Small intestine (tissue), 16 donors: ENCODE measurements at places on chromosomes 4 and X.
A peak's percentile ranks its signal among the peaks of the same experiment; 100 is the strongest.

DNA sequence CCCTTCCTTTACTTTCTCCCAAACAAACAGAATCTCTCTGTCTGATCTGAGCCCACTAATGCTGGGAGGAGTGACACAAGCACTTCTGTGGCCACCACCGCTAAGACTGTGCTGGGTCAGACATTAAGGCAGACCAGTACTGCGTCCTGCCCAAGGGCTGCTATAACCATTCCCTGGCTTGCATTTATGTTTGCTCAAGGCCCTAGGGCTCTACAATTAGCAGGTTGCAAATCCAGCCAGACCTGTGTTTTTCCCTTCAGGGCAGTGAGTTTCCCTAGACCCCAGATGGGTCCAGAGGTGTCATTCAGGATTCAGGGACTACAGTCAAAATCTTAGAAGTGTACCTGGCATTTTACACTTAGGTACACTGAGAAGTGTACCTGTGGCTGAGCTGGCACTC, 89.7 kb downstream of the SPANXN4 start:
- DNase-seq: no peak

DNA sequence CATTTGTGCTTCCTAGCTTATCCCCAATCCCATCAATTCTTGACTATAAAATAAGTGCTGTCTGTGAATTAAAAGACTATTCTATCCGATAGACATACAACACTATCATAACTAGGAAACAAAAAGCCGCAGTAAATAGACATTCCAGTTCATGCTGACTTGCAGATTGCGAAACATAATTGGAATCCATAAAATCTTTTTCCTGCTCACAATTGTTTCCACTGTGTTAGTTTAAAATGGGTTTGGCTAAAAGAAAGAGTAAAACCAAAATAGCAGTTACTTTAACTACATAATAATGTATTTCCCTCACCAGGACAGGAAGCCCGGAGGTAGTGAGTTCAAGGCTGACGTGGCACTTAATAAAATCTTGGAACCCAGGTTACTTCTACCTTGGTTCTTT, 17.2 kb downstream of the SMIM31 start:
- no peak for DNase-seq

DNA sequence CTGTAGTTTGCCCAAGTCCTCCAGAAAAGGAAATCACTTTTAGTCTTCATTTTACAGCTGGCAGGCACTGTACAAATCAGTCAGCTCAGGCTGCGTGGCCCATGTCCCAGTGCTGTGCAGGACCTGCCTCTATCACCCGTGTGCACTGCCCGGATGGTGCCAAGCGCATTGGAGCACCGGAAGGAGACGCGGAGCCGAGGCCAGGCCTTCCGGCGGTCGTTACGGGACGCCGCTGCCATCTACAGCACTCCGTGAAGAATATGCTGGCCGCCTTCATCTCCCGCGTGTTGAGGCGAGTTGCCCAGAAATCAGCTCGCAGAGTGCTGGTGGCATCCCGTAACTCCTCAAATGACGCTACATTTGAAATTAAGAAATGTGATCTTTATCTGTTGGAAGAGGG, at the start of gene PDHA2:
Gene PDHA2 (plus strand): TSS at position 203 of the 400 bp plus-strand sequence. CDS start 58 bp downstream, at position 261.
- no peak for DNase-seq

DNA sequence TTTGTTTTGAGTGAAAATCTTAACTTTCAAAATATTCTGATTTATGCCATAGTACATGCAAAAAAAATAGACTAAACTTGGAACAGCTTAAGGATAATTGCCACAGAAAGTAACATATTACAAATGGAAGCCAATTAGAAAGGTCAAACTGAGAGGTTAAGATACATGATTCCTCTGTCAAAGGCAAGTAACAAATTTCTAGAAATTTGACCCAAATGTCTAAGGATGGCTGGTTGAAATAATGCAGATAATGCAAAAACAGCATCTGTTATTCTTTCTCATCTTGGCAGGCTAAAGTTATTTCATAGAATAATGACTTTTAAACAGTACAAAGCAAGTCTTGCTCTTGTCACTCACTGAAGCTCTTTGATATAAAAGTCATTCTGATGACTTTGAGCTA, 10.5 kb downstream of the FGF5 start:
- DNase-seq: no peak

GRCh38 chrX:15676886-15677285, 12.3 kb upstream of the CLTRN start:
- no peak for DNase-seq

GRCh38 chr4:18533262-18533775, 511.8 kb upstream of the LCORL start:
- no peak for DNase-seq

DNA sequence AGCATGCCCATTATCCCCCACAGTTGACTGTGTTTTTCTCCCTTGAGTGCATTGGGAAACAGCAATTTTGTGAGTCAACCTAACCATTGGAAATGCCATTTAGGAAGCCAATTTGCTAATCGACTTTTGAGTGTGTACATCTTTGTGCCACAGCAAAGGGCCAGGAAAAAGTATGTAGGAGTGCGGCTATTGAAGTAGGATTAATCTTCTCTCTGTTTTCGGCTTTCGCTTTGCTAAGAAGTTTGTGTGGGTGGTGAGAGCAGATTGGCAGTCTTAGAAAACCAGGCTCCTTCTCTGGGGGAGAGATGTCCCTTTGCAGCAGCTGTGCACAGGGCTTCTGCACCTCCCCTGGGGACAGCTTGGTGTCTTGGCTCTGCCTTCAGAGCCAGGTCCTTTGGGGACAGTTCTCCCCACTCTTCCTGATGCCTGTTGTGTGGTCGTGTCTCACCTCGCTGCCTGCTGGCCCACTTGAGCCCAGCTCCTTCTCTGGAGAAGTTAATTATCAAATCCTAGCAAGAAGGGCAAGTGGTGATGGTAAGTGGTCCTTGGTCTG, 74.5 kb downstream of the GEMIN8 start:
- no peak for DNase-seq

GRCh38 chrX:102658556-102658955, 7.3 kb downstream of the GPRASP1 start:
- peak; percentile 55 for DNase-seq

- no peak for DNase-seq
Measured at GRCh38 chr4:16106956-16107355, 23.1 kb upstream of the PROM1 start.

- DNase-seq: no peak
Measured at GRCh38 chr4:22508376-22508775, 7.5 kb downstream of the ADGRA3 start.

DNA sequence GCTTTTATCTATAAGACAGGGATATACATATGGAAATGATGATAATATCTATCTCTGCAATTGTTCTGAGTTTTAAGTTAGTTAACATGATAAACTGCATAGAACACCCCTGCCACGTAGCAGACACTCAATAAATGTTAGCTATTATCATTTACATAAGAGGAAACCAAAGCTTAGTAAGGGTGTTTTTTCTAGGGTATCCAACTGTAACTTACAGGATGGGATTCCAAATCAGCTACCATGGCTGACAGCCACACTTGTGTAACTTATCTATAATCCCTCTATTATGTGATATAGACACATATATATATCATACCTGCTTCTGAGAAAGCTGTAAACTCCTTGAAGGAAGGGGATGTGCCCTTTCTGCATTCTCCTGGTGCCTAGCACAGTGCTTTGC, 1.1 kb upstream of the SPARCL1 start:
- DNase-seq: no peak

DNA sequence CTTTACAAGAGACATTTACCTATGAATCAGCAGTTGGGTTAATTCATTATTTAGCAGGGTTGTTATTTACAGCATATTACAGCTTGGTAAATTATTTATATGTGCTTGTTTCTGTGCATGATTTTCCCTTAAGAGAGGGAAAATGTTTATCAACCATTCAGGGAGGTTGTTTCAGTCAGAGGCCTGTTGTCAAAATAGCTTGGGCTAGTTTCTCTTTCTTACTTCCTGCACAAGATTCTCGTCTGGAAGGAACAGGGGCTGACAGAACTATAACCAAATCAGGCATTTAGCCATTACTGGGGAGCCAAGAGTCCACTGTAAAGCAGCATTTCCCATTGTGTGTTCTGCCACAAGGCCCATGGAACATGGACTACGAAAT, 135.8 kb downstream of the HS6ST2 start:
- peak; percentile 12 for DNase-seq

DNA sequence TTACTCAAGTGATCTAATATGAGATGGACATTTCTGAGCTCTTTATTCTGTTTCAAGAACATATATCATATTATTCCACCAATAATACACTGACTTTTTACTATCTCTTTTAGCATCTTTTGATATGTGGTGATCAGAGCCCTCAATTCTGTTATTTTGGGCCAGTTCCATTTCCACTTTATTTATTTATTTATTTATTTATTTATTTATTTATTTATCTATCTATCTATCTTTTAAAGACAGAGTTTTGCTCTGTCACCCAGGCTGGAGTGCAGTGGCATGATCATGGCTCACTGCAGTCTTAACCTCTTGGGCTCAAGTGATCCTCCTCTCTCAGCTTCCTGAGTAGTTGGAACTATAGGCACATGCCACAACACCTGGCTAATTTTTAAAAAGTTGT, 57.4 kb upstream of the GRID2 start:
- no peak for DNase-seq

GRCh38 chr4:10048941-10049697, 27.8 kb upstream of the SLC2A9 start:
- peak; percentile 68 for DNase-seq

- no peak for DNase-seq
Measured at GRCh38 chr4:83146841-83147240, 32.3 kb upstream of the PLAC8 start.

DNA sequence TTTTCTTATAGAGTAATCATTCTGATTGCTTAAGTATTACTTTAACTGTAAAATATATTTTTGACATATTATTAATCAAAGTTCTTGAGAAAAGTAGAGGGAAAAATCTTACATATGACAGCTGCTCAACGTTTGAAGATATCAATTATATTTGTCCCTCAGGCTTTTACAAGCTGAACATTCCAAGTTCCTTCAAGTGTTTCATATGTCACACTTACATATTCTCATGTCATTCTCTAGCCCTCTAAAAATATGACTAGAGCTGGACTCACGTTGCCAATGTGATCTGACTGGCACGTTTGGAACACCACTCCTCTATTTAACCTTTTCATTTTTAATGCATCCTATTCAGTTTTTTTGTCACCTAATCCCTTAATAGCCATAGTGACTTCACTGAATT, 492.9 kb downstream of the PCDH18 start:
- no peak for DNase-seq

DNA sequence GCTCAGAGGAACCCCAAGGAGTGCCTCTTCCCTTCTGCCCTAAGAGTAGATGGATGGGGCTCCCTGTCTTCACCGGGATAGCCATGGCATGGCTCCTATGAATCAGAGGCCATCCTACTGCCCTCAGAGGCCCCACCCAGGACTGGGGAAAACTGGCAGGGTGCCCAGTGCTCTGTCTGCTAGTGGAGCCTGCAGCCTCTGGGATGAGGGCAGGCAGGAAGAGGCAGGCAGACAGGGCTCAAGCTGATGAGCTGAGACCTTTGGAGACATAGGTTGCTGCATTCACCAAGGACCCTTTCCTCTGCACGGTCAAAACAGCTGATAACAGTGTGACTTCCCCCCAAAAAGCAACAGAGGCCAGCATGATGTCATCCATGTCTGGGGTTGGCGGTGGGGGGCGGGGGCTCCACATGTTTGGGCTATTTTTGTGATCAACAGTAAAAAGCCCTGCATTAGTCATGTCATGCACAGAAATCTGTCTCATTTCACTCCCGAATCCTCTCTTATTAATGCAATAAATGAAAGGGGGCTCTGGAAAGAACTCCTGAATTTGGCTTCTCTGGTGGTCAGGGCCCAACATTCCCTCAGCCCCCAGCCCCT, 207.6 kb upstream of the MAMLD1 start:
- DNase-seq: peak; percentile 65

DNA sequence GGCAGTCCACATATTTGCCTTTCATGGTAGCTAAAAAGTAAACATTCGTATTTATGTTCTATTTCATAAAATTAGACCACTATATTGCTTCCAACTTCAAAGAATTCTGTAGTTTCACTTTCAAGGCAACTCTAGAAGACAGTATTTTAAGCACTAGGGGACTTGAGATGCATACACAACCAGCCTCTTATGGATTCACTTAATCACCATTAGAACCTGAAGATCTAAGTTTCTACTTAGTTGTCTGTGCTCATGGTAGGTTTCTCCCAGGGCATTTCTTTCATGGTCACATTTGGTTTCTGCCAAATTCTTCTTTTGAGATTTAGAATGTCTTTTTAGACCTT, 209.9 kb upstream of the HCCS start:
- no peak for DNase-seq

GRCh38 chrX:153883163-153883843, 2.7 kb downstream of the L1CAM start:
- DNase-seq: no peak

- no peak for DNase-seq
Measured at GRCh38 chrX:71241301-71241700, 12.6 kb downstream of the ZMYM3 start.

DNA sequence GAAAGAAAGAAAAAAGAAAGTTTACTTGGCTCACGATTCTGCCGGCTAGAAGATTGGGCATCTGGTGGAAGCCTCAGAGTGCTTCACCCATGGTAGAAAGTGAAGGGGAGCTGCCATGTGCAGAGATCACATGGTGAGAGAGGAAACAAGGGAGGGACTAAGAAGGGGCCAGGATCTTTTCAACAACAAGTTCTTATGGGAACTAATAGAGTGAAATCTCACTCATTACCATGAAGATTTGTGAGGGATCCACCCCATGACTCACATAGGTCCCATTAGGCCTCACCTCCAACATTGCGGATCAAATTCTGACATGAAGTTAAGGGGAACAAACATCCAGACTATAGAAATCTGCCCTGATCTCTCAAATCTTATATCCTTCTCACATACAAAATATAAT, 61.3 kb upstream of the UGT8 start:
- DNase-seq: no peak

GRCh38 chr4:123479944-123480343, 83.3 kb downstream of the SPRY1 start:
- peak; percentile 89 for DNase-seq

GRCh38 chr4:24792552-24792951, 2.8 kb upstream of the SOD3 start:
- DNase-seq: no peak

GRCh38 chr4:26406346-26406975, 83.8 kb downstream of the CCKAR start:
- DNase-seq: no peak

- DNase-seq: no peak
Measured at GRCh38 chr4:139403462-139403861, 50.5 kb upstream of the RAB33B start.

DNA sequence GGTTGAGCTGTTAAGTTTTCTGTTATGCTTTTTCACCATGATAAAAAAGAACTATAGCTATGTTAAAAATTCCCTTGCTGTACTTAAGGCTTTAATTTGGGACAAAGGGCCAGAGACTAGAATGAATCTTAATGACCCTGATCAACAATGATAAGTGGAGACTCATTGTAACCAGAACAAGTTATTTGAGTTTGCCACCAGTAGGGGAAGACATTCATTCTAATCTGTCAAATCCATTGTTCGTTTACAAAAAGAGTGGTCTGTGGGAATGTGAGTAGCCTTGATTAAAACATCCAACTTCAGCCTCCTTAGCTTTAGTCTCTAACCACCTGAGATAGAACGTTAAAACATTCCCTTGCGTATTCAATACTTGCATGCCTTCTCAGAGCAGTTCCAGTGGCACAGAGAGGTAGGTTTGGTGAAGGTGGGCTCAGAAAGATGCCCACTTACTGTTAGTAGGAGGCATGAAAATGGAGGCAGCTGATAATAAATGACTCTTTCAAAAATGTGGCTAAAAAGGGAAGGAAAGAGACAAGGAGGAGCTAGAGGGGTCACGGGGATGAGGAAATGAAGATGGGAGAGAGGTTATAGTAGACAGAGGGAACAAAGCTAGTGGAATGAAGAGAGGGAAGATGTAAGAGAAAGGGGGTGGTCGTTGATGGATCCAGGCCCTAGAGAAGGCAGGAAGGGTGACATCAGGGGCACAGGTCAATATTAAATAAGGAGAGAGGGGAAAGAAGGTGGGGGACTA, 66.2 kb downstream of the EGF start:
- no peak for DNase-seq
